Activated CD8-positive, alpha-beta T cell treated with anti-CD3 and anti-CD28 coated beads for 36 hours (primary cell): ENCODE measurements at places on chromosomes 6 and 20. TPM values are rescaled to one million over a fixed set of nuclear protein-coding genes. Genes with fewer than 3 reads are reported as not detected.

- peaks cover 20% of the 10 kb centered on the region for H3K4me1 ChIP-seq
- DNase-seq, result peak; percentile 51
- no peaks in the 10 kb centered on the region for H3K36me3 ChIP-seq
- H3K27me3 ChIP-seq, result no peaks in the 10 kb centered on the region
Observed at GRCh38 chr20:63652192-63652980, 838 bp downstream of the STMN3 start.

DNA sequence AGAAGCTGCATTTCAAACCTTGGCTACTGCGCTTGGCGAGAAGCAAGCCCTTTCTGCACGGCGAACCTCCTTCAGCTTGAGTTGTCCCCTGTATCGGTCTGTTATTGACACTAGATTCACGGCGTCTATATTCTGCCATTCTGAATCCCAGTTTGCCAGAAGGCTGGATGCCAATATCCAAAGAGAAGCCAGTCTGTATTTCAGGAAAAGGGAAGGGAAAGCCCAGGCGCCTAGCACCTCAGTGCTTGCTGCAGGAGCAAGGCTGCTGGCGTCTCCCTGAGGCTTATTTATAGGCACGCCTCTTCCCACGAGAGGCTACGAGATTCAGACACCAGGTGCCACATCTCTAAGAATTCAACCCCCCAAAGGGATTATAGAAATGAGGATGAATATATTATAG is 89.6 kb upstream of the CDH4 start:
- no peaks in the 10 kb centered on the region for H3K4me1 ChIP-seq
- H3K27ac ChIP-seq, result no peak overlapping the region
- no peaks in the 10 kb centered on the region for H3K36me3 ChIP-seq
- H3K27me3 ChIP-seq, result peaks cover 1% of the 10 kb centered on the region

Gene OR2H1
- total RNA-seq, result not detected

GRCh38 chr20:46093531-46093930 is 3.8 kb upstream of the NCOA5 start:
- H3K4me1 ChIP-seq, result peaks cover 11% of the 10 kb centered on the region
- DNase-seq, result peak; percentile 22
- peaks cover 10% of the 10 kb centered on the region for H3K27me3 ChIP-seq
- H3K36me3 ChIP-seq, result no peaks in the 10 kb centered on the region

GRCh38 chr20:32839227-32839981 is 19.3 kb upstream of the EFCAB8 start:
- peaks cover 38% of the 10 kb centered on the region for H3K4me1 ChIP-seq
- no peak for DNase-seq
- H3K4me3 ChIP-seq, result no peak overlapping the region
- peak overlapping the region; percentile 30 for H3K27ac ChIP-seq

- H3K4me1 ChIP-seq, result peaks cover 30% of the 10 kb centered on the region
- H3K36me3 ChIP-seq, result no peaks in the 10 kb centered on the region
- DNase-seq, result no peak
- no peaks in the 10 kb centered on the region for H3K27me3 ChIP-seq
- no peak overlapping the region for H3K4me3 ChIP-seq
- no peak overlapping the region for H3K27ac ChIP-seq
Observed at GRCh38 chr6:3321042-3321441, 62.3 kb downstream of the PSMG4 start.

DNA sequence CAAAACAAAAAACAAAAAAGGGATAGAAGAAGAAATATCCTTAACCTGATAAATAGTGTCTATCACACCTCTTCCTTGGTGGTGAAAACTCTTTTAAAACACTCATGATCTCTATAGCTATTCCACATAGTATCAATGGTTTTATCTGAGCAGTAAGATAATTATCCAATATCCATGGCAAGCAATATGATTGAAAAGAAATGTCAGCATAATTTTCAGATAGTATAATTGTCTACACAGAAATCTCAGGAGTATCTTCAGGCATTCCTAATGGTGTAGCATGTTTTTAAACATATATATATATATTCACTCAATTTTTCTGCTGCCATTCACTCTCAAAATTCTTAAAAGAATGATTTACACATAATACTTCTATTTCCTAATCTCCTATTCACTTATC is 938.0 kb upstream of the SLC35B3 start:
- DNase-seq, result no peak
- H3K36me3 ChIP-seq, result no peaks in the 10 kb centered on the region
- H3K27me3 ChIP-seq, result no peaks in the 10 kb centered on the region
- no peaks in the 10 kb centered on the region for H3K4me1 ChIP-seq

Gene SLC17A5
- total RNA-seq, result 4.2 TPM

- DNase-seq, result peak; percentile 66
- peaks cover 4% of the 10 kb centered on the region for H3K4me1 ChIP-seq
- no peak overlapping the region for H3K4me3 ChIP-seq
- no peaks in the 10 kb centered on the region for H3K36me3 ChIP-seq
- H3K27ac ChIP-seq, result no peak overlapping the region
Observed at GRCh38 chr6:134111062-134111677, 58.7 kb upstream of the SLC2A12 start.

Gene PAK5
- not detected for total RNA-seq

Gene CLVS2
- total RNA-seq, result not detected

GRCh38 chr6:35777356-35778102 is 1.1 kb downstream of the CLPSL2 start:
- H3K27me3 ChIP-seq, result peaks cover 24% of the 10 kb centered on the region
- no peak for DNase-seq
- no peaks in the 10 kb centered on the region for H3K4me1 ChIP-seq
- no peak overlapping the region for H3K4me3 ChIP-seq
- no peaks in the 10 kb centered on the region for H3K36me3 ChIP-seq
- H3K27ac ChIP-seq, result no peak overlapping the region

Gene CNR1
- not detected for total RNA-seq

DNA sequence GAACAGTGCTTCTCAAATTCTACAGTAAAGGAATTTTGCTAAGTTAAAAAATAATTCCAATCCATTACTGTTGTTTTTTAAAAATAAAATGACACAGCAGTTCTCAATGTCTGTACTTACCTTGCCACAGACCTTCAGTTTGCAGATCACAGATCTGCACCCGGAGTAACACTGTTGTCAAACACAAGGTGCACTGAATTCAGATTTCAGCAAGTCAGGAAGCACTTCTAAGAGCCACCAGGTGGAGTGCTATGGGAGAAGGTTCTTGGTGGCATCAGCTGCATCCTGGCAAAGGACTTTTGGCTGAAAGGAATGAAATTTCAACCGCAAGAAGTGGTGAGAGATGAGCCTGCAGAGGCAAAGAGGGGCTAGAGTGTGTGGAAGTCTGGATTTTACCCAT is 17.4 kb downstream of the RSPH4A start:
- H3K27me3 ChIP-seq, result no peaks in the 10 kb centered on the region
- no peak for DNase-seq
- H3K4me3 ChIP-seq, result no peak overlapping the region
- peaks cover 12% of the 10 kb centered on the region for H3K36me3 ChIP-seq
- peak overlapping the region; percentile 22 for H3K27ac ChIP-seq

Gene REM1
- total RNA-seq, result not detected

DNA sequence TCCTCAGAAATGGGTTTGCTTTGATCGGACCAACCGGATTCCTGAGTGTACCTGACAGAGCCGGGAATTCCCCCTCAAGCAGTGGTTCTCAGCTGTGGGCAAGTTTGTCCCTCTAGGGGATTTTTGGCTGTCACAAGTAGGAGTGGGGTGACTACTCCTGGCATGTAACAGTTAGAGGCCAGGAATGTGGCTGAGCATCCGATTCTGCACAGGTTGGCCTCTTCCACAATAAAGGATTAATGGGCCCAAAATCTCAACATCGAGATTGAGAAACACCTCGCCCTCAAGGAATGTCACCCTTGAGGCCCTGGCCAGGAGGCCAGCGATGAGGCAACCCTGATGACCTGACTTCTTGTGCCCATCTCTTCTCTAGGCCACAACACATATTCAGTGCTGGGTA is 7.9 kb downstream of the AGPAT4 start:
- H3K27me3 ChIP-seq, result no peaks in the 10 kb centered on the region
- H3K27ac ChIP-seq, result no peak overlapping the region
- no peaks in the 10 kb centered on the region for H3K36me3 ChIP-seq
- H3K4me3 ChIP-seq, result no peak overlapping the region

DNA sequence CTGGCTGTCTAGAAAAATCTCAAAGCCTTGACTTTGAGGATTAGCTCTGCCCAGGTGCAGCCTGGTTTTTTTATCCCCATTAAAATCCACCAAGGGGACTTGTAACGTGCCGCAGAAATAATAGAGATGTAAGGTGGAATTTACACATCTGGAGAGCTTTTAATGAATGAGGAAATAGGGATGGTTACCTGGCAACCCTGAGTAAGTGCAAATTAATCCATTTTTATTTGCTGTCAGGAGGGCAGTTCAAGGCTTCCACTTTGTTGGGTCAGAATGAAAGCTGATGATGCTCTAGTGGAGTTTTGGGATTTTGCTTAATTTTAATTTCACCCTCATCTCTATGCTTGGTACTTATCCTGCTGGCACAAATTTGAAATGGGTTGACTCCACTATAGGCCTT is 163.4 kb upstream of the CEP162 start:
- H3K36me3 ChIP-seq, result no peaks in the 10 kb centered on the region
- no peaks in the 10 kb centered on the region for H3K4me1 ChIP-seq
- H3K27me3 ChIP-seq, result no peaks in the 10 kb centered on the region
- no peak overlapping the region for H3K4me3 ChIP-seq
- H3K27ac ChIP-seq, result no peak overlapping the region

- no peaks in the 10 kb centered on the region for H3K4me1 ChIP-seq
- peaks cover 8% of the 10 kb centered on the region for H3K27me3 ChIP-seq
- no peak overlapping the region for H3K27ac ChIP-seq
- no peak overlapping the region for H3K4me3 ChIP-seq
Observed at GRCh38 chr6:40295251-40295950, 291.8 kb downstream of the LRFN2 start.

Gene KIF6
- 0.13 TPM for total RNA-seq

Gene PRR18
- total RNA-seq, result 0.23 TPM

- DNase-seq, result no peak
- no peak overlapping the region for H3K27ac ChIP-seq
- no peaks in the 10 kb centered on the region for H3K4me1 ChIP-seq
- H3K36me3 ChIP-seq, result peaks cover 36% of the 10 kb centered on the region
- no peak overlapping the region for H3K4me3 ChIP-seq
Observed at GRCh38 chr6:170402318-170403040, 95.9 kb downstream of the FAM120B start.

GRCh38 chr6:108744996-108745395 is 103.2 kb upstream of the ARMC2 start:
- H3K4me1 ChIP-seq, result no peaks in the 10 kb centered on the region
- no peak for DNase-seq
- H3K36me3 ChIP-seq, result no peaks in the 10 kb centered on the region
- peaks cover 2% of the 10 kb centered on the region for H3K27me3 ChIP-seq
- no peak overlapping the region for H3K27ac ChIP-seq
- H3K4me3 ChIP-seq, result no peak overlapping the region

DNA sequence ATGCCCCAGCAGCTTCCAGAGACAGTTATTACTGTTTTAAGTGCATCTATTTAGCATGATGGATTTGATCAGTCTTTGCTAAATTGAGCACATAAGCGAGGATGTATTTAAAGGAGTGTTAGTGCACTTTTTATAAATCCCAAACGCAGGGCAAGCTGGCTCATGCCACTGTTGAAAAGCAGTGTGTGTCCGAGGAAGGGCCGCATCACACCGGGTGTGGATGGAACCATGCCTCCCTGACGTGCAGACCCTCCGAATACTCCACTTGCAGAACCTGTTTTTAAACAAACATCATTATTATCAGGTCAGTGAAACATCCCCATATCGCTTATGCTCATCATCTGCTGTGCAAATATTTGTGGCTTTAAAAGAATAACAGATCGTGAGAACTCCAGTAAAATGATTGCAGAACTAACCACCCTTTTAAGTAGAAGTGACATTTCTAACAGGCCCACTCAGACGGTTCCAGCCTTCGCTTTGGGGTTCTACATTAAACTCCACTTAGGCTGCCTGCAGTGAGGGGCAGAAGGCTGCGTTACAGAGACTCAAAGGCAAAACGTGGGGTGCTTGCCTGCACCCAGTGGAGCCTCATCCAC is 190.1 kb downstream of the CDH4 start:
- no peak overlapping the region for H3K27ac ChIP-seq
- H3K4me3 ChIP-seq, result no peak overlapping the region
- H3K27me3 ChIP-seq, result peaks cover 1% of the 10 kb centered on the region
- no peaks in the 10 kb centered on the region for H3K36me3 ChIP-seq

DNA sequence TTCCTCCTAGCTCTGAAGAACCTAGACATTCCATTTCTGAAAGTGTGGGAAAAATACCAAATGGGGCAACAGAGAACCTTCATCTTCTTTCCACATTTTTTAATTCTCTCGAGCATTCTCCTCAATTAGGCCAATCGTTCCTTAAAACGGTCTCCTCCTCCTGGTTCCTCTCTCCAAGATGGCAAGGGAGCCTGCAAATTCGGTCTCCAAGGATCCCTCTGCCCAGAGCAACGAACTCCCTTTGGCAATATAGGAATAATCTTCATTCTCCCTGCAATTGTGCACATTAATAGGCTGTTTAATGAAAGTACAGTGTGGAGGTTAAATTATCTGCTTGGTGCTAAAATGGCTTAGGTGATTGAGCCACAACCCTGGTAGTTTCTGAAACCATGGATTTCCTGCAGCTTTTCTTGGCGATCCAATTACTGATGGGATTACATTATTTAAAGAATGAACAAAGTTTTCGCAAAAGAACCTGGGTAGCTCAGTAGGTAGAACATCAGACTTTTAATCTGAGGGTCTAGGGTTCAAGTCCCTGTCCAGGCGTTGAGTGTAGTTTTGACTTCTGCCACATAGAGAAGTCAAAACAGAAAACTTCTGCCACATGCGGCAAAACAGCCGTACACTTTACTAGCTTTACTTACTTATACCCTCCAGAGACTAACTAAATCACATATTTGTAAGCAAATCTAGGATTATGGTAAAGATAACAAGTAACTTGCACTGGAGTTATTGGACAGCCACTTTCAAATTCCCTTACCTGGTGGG is 102.9 kb upstream of the ZNF184 start:
- peaks cover 33% of the 10 kb centered on the region for H3K27me3 ChIP-seq
- DNase-seq, result no peak
- no peaks in the 10 kb centered on the region for H3K36me3 ChIP-seq
- no peaks in the 10 kb centered on the region for H3K4me1 ChIP-seq

GRCh38 chr6:33976437-33977360 is 169.2 kb downstream of the GRM4 start:
- H3K4me3 ChIP-seq, result no peak overlapping the region
- no peak overlapping the region for H3K27ac ChIP-seq
- DNase-seq, result no peak
- no peaks in the 10 kb centered on the region for H3K4me1 ChIP-seq
- H3K36me3 ChIP-seq, result no peaks in the 10 kb centered on the region
